Activated CD8-positive, alpha-beta memory T cell treated with anti-CD3 and anti-CD28 coated beads for 4 hours (primary cell): ENCODE measurements at places on chromosomes 13 and 19.
A peak's percentile ranks its signal among the peaks of the same experiment; 100 is the strongest.

- DNase-seq: no peak
Measured at GRCh38 chr13:112069061-112069844, 2.3 kb downstream of the SOX1 start.

DNA sequence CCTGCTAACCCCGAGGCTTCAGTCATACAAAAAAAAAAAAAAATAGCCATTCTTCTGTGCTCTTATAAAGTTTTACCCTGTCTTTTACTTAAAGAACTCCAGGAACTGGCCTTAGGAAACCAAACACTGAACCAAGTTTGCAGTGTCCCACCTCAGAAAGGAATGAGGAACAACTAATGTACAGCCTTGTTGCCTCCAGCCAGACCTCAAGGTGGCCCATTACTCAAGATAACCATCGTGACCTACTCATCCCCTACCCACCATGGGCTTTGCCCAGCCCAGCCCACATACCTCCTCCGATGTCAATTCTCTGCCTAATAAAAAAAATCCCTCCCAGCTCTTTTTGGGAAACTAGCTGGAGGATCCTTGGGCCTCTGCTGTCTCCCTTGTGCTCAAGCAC, 133.2 kb downstream of the STARD13 start:
- no peak for DNase-seq

GRCh38 chr19:34314437-34315313, 50.3 kb upstream of the GPI start:
- no peak for DNase-seq

DNA sequence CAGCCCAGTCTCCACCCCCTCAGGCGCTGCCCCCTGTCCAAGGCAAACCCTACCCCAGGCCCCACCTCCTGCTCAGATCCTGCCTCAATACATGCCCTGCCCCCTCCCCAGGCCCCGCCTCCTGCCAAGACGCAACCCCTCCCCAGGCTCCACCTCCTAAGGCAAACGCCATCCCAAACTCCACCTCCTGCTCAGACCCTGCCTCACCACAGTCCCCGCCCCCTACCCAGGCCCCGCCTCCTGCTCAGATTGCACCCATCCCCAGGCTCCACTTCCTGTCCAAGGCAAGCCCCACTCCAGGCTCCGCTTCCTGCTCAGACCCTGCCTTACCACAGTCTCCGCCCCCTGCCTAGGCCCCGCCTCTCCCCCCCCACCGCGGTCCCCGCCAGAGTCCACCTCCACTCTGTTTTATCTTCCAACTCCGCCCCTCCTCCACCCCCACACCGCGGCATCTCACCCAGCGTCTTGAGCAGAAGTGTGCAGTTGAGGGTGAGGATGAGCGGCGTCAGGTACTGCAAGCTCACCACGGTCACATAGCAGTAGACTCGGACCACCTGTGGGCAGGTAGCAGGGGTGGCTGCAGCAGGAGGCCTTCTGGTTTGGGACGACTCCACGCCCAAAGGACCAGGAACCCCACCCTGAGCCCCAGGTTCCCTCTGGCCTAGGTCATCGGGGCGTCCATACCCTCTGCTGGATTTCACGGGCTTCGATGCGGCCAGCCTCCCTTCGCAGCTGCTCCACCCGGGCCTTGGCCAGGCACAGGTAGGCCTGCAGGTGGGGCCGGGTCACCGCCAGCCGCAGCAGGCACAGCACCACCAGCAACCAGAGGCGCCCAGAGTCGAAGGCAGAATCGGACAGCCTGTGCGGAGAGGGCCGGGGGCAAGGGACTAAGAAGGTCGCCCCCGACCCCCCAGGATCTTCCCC, 17.7 kb downstream of the TMEM161A start:
- no peak for DNase-seq

DNA sequence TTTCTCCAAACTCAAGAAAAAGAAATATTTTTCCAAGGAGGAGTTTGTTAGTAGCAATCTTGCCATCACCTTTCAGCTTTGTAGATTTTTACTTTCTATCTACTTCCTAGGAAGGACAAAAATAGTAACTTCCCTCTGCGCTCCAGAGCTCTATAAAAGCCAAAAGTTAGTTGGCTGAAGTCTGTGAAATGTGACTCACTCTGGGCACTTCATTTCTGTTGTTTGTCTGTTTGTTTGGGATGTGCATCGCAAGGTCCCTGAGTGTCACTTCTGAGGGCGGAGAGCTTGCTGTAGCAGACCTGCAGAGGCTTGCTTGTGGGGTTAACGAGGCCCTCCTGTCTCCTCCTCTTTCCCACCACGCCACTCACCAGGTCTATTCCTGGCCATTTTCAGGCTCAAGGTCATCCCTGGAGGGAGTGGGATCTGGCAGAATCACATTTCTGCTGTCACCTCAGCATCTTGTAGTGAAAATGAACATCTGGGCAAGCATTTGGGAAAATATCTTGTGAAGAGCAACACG, 307.6 kb downstream of the GPC6 start:
- no peak for DNase-seq

GRCh38 chr19:23481043-23481442, 85.8 kb upstream of the ZNF91 start:
- DNase-seq: no peak

- DNase-seq: peak; percentile 2
Measured at GRCh38 chr19:57099199-57099661, 20.6 kb upstream of the USP29 start.

GRCh38 chr19:55638864-55639359, 1.9 kb upstream of the ZNF580 start:
- no peak for DNase-seq
